GM04504 (cell line): ENCODE measurements at places on chromosomes 3 and 15.

DNA sequence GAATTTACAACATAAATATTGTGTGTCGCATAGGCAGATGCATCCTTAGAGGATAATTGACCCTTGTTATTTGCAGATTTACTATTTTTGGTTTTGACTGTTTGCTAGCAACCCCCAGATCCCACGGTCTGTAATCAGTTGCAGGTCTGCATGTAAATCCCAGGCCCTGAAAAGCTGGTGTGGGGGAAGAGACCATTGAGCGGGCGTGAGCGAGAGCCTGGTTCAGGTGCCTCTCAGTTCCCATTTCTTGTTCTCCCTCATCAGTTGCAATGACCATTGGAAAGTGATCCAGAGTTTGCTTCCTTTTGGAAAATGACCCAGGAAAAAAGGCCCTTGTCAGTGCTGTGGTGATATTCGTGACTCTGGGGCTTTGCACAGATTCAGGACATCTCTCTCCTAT lies 238.9 kb downstream of the UACA start:
- DNase-seq, result no peak

- no peak for DNase-seq
Observed at GRCh38 chr15:82944821-82945220, 7.7 kb downstream of the HOMER2 start.

- DNase-seq, result no peak
Observed at GRCh38 chr3:50203113-50203808, 1.8 kb upstream of the SLC38A3 start.

DNA sequence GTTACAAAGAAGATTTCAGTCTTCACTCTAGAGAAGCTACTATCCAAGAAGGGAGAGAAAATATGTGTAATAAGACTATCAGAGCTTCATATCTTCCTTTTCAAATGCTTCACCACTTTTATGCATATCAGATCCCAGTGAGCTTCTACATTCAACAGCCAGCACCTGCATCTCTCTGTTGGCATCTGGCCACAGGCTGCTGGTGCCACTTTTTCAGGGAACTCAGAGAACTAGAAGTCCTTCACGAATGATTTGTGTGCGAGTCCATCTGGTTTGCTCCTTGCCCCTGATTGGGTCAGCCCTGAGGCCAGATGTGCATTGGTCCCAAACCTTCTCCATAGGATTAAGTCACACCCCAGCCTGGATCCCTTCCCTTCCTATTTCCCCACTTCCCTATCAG lies 22.1 kb downstream of the SNTN start:
- DNase-seq, result no peak

DNA sequence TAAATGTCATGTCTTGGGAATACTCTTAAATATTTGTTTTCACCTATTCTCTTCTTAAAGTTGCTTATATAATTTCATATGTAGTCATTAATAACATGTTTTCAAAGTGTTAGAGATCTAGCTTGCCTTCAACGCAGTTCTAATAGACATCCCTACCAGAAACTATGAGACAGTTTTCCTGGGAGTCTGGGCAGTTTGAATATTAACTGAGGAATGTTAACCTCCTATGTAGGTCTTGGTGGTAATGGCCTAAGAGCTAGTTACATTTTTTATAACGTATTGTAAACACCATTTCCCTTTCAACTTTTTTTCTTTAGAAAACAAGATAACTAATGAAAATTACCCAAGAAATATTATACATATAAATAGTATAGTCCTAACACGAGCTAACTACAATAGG lies 328.2 kb downstream of the TIGIT start:
- DNase-seq, result no peak

DNA sequence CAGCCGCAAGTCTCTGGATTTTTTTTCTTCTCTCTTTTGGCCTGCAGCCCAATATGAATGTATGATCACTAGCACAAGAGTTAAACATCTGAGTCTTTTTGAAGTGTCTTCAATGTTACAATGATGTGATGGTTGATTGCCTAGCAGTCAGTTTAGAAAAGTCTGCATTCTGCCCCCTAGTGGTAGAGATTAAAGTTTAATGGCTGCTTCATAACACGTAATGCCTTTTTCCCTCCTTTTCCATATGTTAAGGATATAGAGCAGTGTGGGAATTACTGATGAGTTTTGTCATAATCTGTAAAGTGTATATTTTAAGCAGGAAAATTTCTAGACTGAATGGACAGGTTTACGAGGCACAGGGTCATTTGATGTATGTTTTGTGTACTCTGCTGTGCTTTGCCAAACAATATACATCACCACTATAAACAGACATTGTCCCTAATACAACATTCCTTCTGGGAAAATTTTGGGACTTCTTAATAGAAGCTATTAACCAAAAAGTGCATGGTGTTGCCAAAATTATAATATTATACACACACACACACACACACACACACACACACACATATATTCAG lies 1038.5 kb upstream of the NR2F2 start:
- no peak for DNase-seq

DNA sequence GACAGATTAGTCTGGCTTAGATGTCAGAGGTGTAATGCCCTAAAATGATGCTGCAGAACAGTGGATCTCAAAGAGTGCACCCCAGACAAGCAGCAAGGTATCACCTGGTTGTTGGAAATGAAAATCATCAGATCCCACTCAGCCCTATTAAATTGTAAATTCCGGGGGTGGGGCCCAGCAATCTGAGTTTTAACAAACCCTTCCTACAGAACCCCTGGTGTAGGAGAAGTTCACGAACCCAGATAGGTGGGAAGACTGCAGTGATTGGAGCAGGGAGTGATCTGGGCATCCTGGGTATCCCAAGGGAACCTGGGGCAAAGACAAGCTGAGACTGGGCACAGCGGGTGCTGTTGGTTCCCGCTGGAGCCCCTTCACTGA lies 24.3 kb upstream of the THRB start:
- no peak for DNase-seq

- DNase-seq, result no peak
Observed at GRCh38 chr3:164658125-164658524, 420.2 kb downstream of the SI start.
